ENCODE measurements at places on chromosomes 13 and 19.

- no peak for DNase-seq
Observed at GRCh38 chr19:16319481-16319880, 5.1 kb upstream of the KLF2 start.

- DNase-seq: no peak
Observed at GRCh38 chr19:38679839-38680238, 32.4 kb downstream of the ACTN4 start.

DNA sequence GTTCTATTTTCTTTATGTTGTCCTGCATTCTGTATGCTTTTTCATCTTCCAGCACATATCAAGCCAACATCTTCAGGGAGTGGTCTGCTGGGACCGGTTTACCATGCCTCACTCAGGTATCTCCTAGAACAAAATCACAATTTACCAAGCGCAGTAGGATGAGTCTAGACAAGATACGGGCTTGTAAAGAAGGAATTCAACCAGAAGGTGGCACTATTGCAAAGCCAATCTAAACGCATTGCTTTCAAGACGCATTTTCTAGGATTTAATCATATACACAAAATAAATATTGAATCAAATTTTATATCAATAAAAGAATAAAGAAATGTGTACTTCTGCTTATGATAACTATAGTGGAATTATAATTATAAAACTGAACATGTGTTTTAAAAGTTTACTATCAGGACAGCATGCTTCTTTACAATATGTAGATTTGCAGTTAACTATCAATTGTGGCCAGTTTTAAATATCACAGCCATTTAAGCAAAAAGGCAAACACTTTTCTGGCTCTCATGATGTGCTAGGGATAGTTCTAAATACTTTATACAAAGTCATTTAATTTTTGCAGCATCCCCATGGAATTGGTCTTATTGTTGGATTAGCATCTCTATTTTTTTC is 16.1 kb upstream of the TPP2 start:
- no peak for DNase-seq

- no peak for DNase-seq
Observed at GRCh38 chr19:3508771-3509535, 2.8 kb downstream of the FZR1 start.

DNA sequence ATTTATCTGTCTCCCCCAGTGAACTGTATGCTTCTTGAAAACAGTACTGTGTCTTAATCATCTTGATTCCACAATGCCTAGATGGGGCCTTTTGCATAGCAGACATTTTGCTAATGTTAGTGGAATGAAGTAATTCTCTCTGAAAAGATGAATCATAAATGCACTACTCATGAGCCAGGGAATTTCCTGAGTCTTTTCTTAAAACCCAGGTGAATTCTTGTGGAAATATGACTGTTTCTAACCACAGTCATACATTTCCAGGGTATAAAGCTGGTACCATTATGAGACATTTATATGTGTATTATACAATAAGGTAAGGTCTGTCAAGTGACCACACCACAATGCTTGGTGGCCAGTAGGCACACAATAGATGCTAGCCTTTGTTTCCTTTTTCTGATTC is 5.5 kb upstream of the KCTD4 start:
- no peak for DNase-seq
